Suprapubic skin (tissue), 4 donors: ENCODE measurements at places on chromosomes 4 and X.
A peak's percentile ranks its signal among the peaks of the same experiment; 100 is the strongest.

DNA sequence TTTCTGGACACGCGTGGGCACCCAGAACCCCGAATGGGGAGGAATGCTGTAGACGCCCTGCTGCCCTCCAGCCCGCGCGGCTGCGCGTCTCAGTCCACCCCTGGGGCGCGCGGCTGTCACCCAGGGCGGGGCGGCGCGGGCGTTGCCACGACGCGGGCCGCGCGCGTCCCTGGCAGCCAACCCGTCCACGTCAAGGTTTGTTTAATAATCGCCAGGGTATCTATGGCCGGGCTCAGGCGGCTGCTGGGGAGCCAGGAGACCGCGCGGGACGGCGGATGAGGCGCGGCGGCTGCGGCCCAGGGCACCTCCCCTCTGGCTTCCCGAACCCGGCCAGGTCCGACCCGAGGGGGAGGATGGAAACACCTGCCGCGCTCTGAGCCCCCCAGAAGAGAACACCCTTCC is at the start of gene SPATA18:
SPATA18 (plus strand) TSS at position 92 of the 402 bp plus-strand sequence. CDS start 401 bp downstream, outside the sequence.
- peaks cover 16% of the 10 kb centered on the region for H3K4me1 ChIP-seq
- H3K27ac ChIP-seq = peak within 1 kb of the TSS; percentile 52
- H3K36me3 ChIP-seq = no peaks in the 10 kb centered on the region
- peak within 1 kb of the TSS; percentile 55 for H3K4me3 ChIP-seq
- DNase-seq = peak; percentile 62

DNA sequence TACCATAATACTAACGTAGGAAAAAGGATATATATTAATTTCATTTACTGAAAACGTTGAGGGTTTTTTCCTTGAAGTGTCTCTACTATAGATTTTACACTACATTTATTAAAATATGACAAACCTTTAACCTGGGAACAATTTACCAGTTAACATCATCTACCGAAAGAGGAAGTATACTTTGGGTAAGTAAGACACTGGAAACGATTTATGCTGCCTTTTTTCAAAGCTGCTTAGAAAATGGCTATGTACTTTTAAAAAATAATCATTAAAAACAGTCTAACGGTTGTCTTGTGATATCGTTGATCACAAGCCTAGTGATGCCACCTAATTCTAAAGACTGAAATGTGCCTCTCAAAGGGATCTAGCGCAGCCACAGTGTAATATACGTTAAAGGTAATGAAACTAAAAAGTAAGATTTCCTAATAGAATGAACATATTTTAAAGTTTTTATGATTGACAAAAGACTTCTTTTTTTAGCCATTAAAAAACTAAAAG is 50.4 kb downstream of the STX18 start:
- H3K27me3 ChIP-seq = no peaks in the 10 kb centered on the region
- no peak overlapping the region for H3K27ac ChIP-seq

GRCh38 chrX:50707955-50708699 is 105.9 kb downstream of the SHROOM4 start:
- no peak overlapping the region for H3K27ac ChIP-seq
- peaks cover 2% of the 10 kb centered on the region for H3K4me1 ChIP-seq
- H3K27me3 ChIP-seq = no peaks in the 10 kb centered on the region
- no peak for DNase-seq

- no peak overlapping the region for H3K4me3 ChIP-seq
- DNase-seq = no peak
- no peaks in the 10 kb centered on the region for H3K36me3 ChIP-seq
Observed at GRCh38 chr4:105633241-105633640, 75.2 kb downstream of the INTS12 start.

DNA sequence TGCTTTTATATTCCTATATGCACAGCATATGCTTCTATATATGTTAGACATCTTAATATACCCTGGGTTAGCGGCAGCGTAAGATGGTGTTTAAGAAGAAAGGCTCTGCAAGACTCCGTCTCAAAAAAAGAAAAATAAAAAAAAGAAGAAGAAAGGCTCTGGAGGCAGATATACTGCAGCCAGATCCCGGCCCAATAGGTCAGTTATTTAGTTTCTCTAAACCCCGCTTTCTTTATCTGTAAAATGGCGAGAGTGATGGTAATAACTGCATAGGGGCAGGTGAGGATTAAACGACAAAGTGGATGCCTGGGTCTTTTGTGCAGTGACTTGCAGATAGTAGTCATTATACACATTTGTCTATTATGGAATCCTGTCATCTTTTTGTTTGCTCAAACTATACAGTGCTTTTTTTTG is 115.2 kb downstream of the NAA11 start:
- H3K36me3 ChIP-seq = no peaks in the 10 kb centered on the region
- H3K27me3 ChIP-seq = no peaks in the 10 kb centered on the region
- no peak overlapping the region for H3K4me3 ChIP-seq

DNA sequence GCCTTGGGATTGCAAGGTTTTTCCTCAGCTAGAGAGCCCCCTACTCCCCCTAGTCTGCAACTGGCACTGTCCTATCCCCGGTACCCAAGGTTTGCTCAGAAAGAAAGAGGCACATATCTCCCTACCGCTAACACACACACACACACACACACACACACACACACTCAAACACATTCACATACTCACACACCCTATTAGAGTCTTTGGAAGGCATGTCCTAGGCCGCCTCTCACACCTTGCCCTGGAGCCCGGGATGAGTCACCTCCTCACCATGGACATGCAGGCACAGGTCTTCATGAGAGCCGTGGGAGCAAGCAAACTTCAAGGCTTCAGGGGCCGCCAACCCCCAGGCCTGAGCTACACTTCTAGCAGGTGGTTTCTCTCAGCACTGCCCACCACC is 49.2 kb downstream of the PJA1 start:
- no peak for DNase-seq
- no peak overlapping the region for H3K27ac ChIP-seq
- H3K36me3 ChIP-seq = no peaks in the 10 kb centered on the region
- H3K4me1 ChIP-seq = no peaks in the 10 kb centered on the region

DNA sequence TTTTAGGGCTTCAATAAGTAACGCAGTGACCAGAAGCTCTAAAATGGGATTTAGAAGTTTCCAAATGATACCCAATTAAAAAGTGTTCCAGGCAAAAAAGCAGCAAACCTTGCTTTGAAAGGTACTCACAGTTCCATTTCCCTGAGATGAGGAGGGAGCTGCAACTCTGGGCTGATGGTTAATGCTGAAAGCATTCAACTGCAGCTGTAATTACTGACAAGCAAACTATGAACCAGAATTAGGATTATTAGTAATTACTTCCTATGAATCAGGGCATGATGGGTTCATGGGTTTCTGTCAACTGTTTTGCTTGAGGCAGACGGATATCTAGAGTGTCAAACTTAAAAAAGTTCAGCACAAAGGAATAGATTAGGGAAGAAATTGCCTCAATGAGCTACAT is 357.4 kb downstream of the STIM2 start:
- no peak for DNase-seq
- H3K27me3 ChIP-seq = no peaks in the 10 kb centered on the region
- no peaks in the 10 kb centered on the region for H3K36me3 ChIP-seq
- no peaks in the 10 kb centered on the region for H3K4me1 ChIP-seq
- no peak overlapping the region for H3K4me3 ChIP-seq
- no peak overlapping the region for H3K27ac ChIP-seq

DNA sequence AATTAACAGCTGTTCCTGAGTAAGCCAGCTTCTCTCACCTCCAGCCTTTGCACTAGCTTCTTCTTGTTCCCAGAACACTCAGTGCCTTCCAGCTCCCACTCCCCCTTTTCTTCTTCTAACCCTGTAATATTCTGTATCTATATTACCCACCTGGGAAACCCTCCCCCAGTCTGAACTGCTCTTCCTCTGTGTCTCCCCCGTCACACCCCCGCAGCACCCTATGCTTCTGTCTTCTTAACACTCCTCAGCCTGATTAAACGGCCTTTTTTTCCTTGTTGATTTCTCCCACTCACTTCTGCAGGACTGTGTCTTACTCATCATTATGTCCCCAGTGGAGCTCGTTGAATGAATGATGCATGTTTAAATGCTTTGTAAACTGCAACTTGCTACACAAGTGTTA is 9.0 kb upstream of the LONRF3 start:
- H3K4me1 ChIP-seq = no peaks in the 10 kb centered on the region
- no peaks in the 10 kb centered on the region for H3K36me3 ChIP-seq
- no peaks in the 10 kb centered on the region for H3K27me3 ChIP-seq
- H3K4me3 ChIP-seq = no peak overlapping the region

DNA sequence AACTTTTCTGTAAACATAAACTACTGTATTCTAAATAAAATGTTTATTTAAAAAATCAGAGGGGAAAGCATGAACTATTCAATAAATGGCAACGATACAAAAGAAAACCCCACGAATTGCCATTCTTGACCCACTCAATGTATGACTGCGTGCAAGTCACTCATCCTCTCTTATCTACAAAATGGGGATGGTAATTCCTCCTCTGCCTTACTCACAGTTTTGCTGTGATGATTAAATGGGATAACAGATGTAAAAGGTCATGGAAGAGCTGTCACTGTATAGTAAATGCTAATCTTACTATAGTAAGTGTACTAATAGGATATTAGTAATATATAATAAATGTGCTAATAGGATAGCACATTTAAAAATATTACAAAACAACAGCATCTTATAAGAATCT is 173.4 kb downstream of the SCFD2 start:
- no peaks in the 10 kb centered on the region for H3K27me3 ChIP-seq
- no peak overlapping the region for H3K4me3 ChIP-seq
- H3K27ac ChIP-seq = no peak overlapping the region
- no peaks in the 10 kb centered on the region for H3K4me1 ChIP-seq

DNA sequence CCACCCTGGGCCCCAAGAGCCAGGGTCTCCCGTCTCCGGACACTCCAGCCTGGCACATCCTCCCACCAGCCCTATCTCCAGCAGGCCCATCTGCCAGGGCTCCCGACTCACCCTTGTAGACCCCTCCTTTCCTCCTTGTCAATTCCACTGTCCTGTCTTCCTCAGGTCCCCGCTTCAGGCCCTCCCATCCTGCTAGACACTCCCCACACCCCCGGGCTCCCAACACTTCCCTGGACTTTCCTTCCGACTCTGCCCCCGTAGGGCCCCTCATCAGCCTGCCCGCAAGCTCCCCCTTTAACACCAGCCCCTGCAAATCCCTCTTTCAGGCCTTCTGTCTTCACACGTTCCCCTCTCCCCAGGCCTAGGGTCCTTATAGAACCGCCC is 1.1 kb downstream of the PRAF2 start:
- DNase-seq = no peak
- H3K4me1 ChIP-seq = peaks cover 14% of the 10 kb centered on the region
- no peaks in the 10 kb centered on the region for H3K27me3 ChIP-seq
- no peak overlapping the region for H3K27ac ChIP-seq
- H3K4me3 ChIP-seq = peak overlapping the region; percentile 52

GRCh38 chr4:36244257-36245082 is at the start of gene ARAP2:
TSS of gene ARAP2 (minus strand) at chr4:36244514. CDS start at chr4:36229486, 15,028 bp downstream.
- no peaks in the 10 kb centered on the region for H3K27me3 ChIP-seq
- peak within 1 kb of the TSS; percentile 98 for H3K27ac ChIP-seq
- peak within 1 kb of the TSS; percentile 87 for H3K4me3 ChIP-seq
- peak; percentile 72 for DNase-seq

- no peak overlapping the region for H3K27ac ChIP-seq
- no peak overlapping the region for H3K4me3 ChIP-seq
- no peak for DNase-seq
- H3K27me3 ChIP-seq = no peaks in the 10 kb centered on the region
- H3K4me1 ChIP-seq = no peaks in the 10 kb centered on the region
Observed at GRCh38 chrX:87878926-87879325, 361.3 kb downstream of the KLHL4 start.

DNA sequence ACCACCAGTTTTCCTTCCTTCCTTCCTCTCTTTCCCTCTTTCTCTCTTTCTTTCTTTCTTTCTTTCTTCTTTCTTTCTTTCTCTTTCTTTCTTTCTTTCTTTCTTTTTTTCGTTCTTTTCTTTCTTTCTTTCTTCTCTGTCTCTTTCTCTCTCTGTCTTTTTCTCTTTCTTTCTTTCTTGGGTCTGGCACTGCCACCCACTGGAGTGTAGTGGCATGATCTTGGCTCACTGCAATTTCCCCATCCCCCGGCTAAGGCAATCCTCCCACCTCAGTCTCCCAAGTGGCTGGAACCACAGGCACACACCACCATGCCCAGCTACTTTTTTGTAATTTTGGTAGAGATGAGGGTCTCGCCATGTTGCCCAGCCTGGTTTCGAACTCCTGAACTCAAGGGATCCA is 51.6 kb upstream of the NHS start:
- no peaks in the 10 kb centered on the region for H3K36me3 ChIP-seq
- no peak overlapping the region for H3K27ac ChIP-seq
- no peaks in the 10 kb centered on the region for H3K4me1 ChIP-seq
- H3K27me3 ChIP-seq = no peaks in the 10 kb centered on the region
- no peak for DNase-seq

GRCh38 chr4:101156619-101157310 is 190.6 kb downstream of the PPP3CA start:
- no peak for DNase-seq
- H3K4me3 ChIP-seq = no peak overlapping the region
- H3K36me3 ChIP-seq = no peaks in the 10 kb centered on the region
- no peaks in the 10 kb centered on the region for H3K27me3 ChIP-seq
- peaks cover 30% of the 10 kb centered on the region for H3K4me1 ChIP-seq
- H3K27ac ChIP-seq = peak overlapping the region; percentile 15
